ENCODE measurements at places on chromosomes 12 and 14. TPM values are rescaled to one million over a fixed set of nuclear protein-coding genes. Genes with fewer than 3 reads are reported as not detected.

DNA sequence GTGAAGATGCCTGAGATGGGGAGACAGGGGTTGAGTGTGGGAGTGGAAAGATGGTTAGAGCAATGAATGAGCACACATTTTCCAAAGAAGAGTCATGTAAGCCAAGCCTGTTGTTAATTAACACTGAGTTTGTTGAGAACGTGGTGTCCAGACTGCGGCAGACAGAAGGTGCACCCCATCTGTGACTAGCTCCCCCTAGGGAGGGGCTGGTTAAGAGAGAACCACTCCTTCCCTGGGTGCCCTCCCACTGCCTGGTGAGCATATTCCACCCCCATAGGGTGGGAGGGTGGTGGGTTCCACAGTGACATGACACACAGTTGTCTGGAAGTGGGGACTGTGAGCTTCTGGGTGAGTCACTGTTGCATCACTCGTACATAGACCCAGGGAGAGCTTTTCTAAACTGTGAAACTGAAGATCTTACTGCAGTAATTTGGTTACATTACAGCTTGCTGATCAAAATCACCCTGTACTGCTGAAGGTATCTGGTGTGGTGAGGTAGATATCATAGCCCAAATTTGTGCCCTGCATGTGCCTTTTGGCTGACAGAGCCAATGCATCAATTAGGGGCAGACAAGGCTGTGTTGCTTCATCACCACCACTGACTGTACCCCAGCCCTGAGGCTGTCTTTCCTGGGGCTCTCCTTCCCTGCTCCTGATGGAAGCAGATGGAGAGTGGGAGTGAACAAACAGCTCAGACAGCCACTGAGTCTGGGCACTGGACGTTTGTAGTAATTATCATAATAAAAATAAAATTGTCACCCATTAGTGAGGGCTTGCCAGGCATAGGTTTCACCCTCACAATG lies 150.9 kb downstream of the EMP1 start:
- DNase-seq, result peak; percentile 74

DNA sequence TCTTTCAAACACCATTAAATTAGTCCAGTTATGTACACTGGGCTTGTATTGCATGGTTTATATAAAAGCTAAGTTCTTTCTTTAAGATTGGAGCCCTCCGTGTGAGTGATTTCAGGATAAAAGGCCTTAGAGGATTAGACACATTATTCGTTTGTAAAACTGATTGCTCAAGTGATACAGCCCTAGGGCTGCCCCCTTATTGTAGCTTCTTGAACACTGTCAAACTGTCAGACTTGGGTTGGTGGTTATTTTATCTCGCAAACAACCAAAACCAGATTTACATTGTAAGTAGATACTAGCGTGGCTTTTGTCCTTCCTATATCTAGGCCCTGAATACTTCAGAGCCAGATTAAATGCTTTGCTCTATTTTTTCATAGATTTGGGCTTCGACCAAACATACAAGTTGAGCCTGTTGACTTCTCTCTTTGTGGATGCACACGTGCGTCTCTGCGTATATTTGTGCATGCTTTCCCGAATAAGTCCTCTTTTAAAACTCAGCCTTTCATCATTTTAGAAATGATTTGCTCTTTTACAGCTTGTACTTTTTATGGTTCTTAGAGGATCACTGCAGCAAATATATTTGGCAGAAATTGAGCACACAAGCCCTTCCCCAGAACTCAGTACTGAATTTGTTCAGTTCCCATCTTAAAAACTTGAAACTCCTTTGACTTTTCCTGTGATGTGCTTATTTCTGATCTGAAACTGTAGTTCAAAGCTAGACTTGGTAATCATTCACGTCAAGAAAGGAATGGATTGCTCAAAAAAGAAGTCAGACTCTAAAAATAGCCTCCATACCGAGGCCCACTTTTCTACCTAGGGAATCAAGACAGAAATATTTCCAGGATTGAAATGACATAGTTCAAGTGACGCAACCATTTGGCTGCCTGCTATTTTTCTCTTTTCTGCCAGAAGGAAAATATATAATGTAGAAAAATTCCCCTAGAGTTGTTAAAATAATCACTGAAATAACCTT lies 129.5 kb downstream of the ETV6 start:
- DNase-seq, result no peak

DNA sequence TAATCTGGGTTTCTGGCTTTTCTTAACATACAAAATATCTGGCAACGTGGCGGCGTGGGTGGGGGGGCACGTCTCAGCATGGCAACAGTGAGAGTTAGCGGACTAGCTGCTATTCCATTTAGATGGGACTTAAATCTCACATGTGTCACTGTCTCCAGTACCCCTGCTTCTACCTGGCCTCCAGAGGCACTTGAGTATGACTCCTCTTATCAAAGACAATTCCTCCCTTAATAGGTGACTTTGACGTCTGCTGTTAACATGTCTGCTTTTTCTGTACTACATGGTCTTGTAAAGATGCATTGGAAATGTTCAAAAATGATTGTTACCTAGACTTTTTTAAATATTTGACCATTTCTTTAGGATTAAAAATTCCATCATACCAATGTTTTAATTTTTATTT lies 456.2 kb downstream of the TMTC2 start:
- no peak for DNase-seq

- peak; percentile 9 for DNase-seq
Observed at GRCh38 chr14:32934881-32935633, 3.6 kb upstream of the NPAS3 start.

DNA sequence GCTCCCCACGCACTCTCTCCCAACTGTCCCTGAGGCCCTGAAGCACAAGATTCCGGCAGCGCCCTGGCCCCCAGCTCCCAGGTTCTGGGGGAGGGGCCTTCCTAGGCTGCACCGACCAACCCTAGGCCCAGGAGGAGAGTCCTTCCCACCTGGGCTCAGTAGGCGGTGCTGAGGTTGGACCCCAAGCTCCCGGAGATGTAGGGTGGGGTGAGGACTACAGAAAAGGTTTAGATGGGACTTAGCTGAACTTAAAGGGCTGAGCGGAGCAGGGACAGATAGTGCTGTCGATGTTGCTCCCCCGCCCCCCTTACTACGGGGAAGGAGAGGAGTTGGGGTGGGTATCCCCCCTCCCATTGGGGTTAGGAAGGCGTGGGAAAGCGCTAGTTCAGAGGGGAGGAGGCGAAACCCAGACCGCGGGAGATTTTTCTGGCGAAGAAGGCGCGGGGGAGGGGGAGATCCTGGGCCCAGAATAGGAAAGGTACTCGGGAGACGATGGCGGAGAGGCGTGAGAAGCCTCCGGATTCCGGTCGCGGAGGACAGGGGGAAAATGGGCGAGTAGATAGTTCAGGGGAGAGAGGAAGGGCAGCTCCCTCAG lies 4.2 kb upstream of the BAZ2A start:
- no peak for DNase-seq

DNA sequence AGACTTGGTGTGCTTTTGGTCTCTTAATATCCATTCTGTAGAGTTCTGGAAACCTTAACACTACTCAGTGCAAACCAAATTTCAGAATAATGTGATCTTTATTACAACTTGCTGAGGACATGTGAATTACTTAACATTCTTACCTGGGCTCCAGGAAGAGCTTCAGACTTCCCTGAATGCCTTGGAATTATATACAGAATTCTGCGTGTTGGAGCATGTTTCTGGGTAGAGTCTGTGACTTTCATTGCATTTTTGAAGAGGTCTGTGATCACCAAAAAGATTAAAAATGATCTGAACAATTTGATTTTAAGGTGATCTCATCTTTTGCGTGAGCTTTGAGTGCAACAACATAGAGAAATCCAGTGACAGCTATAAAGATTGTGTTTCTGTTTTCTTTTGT lies 35.4 kb downstream of the ZDHHC17 start:
- DNase-seq, result no peak

DNA sequence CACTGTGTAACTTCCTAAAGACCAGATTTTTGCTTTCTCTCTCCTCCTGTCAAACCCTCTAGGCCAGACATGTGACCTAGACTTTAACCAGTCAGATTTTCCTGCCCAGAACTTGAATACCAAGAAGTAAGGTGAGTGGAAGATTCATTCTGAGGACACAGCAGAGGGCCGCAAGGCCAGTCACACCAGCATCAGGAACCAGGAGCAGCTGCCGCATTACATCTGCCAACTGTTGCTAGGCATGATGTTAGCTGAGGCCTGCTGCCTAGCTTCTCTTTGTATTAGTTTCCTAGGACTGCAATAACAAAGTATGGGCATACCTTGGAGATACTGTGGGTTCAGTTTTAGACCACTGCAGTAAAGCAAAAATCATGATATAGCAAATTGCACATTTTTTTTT lies 101.9 kb upstream of the BMP4 start:
- DNase-seq, result no peak

DNA sequence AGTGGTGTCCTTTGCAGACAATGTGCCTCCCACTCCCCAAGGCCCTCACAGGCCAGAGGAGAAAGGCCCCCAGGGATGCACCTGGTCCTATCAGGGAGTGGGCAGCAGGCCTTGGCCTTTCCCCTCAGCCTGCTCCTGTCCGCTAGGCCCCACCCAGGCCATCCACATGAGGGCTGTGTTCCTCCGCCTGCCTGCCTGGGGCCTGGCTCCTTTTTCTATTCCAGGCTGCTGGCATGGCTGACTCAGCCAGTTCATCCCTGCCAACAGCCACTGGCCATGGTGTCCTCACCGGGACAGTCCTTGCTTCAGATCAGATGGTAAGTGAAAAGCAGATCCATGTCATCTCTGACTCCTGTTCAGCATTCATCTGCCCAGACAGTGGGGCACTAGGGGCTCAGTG lies 13.4 kb downstream of the ISM2 start:
- DNase-seq, result peak; percentile 45

- no peak for DNase-seq
Observed at GRCh38 chr14:56753396-56753795, 56.9 kb downstream of the OTX2 start.

DNA sequence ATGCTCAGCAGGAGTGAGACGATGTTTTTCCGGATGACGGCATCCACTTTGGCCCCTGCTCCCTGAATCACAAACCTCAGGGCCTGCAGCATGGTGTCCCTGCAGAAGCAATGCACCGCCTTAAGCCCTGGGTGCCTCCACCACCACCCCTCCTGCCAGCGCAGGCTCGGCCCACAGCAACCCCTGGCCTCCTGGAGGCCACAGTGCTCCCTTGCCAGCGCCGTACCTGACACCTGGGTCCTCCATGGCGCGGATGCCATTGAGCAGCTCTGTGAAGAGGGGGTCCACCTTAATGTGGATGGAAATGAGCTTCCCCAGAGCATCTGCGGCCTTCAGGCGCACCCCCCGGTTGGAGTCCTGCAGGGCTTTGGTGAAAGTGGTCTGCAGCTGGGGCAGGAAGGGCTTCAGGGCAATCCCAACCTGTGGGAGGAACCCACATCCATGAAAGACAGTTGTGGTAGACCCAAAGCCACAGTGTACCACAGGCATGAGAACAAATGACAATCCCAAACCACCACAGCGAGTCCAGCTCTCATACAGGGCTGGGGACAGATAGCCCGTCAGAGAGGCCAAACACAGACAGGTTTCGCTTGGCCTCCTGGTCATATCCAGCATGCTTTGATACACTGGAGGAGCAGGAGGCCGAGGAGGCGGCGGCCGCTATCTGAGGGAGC lies 17.9 kb upstream of the RAB35 start:
- DNase-seq, result no peak

GRCh38 chr12:104775731-104776231 lies 182.3 kb downstream of the SLC41A2 start:
- DNase-seq, result no peak

GRCh38 chr12:13148485-13148847 lies 45.0 kb upstream of the GSG1 start:
- DNase-seq, result no peak

GRCh38 chr12:132710043-132710404 lies 618 bp upstream of the PGAM5 start:
- no peak for DNase-seq

DNA sequence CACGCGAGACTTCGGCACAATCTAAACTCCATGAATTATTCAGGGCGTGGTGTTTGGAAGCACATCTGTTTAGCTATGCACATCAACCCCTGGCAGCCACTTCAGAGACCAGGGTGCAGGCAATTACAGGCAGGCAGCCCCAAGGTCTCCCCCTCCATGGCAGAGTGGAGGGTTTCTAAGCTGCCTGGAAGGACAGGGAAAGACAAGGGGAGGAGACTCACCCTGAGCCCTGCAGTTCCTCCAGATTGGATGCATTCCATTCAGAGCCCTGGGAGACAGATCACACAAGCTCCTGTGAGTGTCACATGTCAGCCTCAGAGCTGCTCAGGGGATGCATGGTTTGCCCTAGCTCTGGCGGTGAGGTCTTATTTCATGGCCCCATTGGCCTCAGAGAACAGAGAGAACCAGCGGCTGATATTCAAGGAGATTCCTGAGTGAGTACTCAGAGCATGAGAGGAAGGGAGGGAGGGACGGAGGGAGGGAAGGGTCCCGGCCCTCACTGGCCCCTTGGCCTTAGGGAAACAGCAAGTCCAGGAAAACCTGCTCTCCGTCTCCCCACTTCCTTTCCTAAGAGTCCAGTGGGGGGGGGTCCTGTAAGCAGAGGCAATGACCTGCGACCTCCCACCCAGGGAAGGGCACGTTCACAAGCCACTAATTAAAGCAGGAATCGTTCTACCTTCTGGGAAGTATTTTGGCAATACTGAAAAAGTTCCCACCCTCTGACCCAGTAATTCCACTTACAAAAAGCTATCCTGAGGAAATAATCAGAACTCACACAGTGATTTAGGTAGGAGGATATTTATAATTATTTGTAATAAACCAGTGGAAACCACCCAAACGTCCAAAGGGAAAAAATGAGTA lies 55.1 kb downstream of the SSH1 start:
- DNase-seq, result peak; percentile 62

DNA sequence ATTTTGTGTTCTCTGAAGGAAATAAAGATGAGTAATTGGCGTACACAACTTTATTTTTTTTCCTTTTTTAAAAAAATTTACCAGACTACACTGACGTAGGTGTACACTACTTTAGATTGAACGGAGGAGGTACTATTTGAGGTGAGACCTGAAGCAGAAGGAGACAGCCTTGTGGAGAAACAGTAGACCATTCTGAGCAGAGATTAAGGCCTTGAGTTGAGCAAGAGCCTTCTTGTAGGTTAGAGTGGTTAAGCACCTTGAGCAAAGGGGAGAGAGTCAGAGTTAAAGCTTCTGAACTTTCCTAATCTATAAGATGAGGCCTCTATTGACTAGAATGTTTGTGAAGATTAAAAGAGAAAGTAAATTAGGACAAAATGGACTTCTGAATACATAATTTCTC lies 2.5 kb downstream of the LEMD3 start:
- DNase-seq, result no peak

The SAMD15 gene
- total RNA-seq, result 0.84 TPM

The CLEC14A gene
- not detected for total RNA-seq

The TMEM30B gene
- not detected for total RNA-seq

The MLH3 gene
- 19.2 TPM for total RNA-seq

The CLEC9A gene
- not detected for total RNA-seq

The E2F7 gene
- 19.1 TPM for total RNA-seq

The RAPGEF3 gene
- total RNA-seq, result 0.48 TPM

The FAM90A1 gene
- total RNA-seq, result not detected

The IL31 gene
- not detected for total RNA-seq

The NFATC4 gene
- total RNA-seq, result 10.6 TPM

The CLECL1 gene
- total RNA-seq, result not detected

Data from RPMI7951 (cell line).